ENCODE measurements at places on chromosomes 7 and 10.

- DNase-seq = no peak
Observed at GRCh38 chr7:137371616-137372015, 28.1 kb upstream of the PTN start.

GRCh38 chr7:17031906-17032551, 150.2 kb upstream of the AGR3 start:
- no peak for DNase-seq

GRCh38 chr10:11135709-11136108, 118.0 kb downstream of the CELF2 start:
- no peak for DNase-seq

GRCh38 chr10:114893251-114893650, 44.7 kb upstream of the TRUB1 start:
- DNase-seq = no peak

DNA sequence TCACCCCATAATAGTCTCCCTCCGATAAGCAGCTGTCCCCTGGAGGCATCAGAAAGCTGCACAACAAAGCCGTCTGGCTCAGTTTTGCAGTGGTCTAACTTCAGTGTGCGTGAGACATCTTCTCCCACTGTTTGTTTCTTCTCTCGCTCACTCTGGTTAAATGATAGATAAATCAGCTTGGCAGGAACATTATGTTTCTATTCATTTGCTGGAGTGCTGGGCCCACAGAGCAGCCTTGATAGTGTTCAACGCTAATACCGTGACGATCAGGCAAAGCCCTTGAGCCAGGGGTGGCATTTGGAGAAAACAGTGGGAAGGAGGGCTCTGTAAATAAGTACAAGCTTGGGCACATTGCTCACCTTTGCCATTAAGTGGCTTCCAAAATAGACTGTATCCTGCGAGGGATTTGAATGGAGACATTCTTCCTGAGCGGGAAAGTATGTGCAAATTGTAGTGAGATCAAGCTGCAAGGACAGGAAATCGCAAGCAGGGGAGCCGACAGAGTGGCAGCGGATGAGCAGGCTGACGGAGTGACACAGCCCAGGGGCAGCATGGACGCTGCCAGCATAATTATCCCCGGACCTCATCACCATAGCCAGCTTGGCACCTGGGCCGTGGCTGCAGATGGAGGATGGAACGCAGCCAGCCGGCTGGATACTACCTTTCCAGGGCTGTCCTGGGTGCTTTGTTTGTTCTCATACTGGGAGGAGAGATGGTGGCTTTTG, 256.8 kb upstream of the FZD8 start:
- no peak for DNase-seq

GRCh38 chr10:15155978-15156656, 12.4 kb downstream of the NMT2 start:
- DNase-seq = no peak

- peak; percentile 49 for DNase-seq
Observed at GRCh38 chr7:77651575-77652162, 44.6 kb upstream of the RSBN1L start.

GRCh38 chr10:3805791-3806461, 20.9 kb upstream of the KLF6 start:
- peak; percentile 77 for DNase-seq

GRCh38 chr10:18684953-18685352, 25.7 kb downstream of the ARL5B start:
- no peak for DNase-seq

DNA sequence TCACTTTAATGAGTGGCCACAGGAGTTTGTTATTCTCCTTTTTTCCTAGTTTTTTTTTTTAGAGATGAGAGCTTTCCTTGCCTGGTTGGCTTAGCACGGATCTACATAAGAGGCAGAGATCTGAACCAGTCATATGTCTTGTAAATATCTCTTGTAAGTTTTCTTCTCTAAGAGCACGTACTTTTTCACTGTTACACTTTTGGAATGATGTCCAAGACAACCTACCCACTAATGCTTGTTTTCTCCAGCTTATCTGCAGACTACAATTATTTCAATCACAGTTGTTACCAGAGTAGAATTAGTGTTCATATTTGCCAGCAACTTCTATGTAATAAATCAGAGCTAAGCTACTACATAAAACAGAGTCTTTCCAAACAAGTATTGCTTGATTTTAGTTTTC, 444.6 kb downstream of the KCNMA1 start:
- no peak for DNase-seq

DNA sequence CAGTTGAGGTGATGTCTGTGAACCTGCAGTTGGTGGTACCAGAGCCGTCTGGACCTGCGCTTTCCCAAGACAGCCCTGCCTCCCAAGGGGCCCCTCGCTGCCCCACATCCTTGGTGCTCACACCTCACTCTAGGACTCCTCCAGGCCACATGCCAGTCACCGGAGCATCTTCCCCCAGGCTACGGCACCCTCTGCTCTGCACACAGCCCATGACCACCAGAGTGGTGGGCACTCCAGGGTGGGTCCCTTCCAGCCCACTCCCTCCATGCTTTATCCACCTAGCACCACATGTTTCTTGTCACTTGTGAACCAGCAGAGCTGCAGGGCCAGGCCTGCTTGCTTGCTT, 183.7 kb upstream of the SH2B2 start:
- no peak for DNase-seq

- DNase-seq = no peak
Observed at GRCh38 chr10:5479481-5480161, 19.7 kb downstream of the CALML5 start.

GRCh38 chr7:112022128-112022527, 184.1 kb downstream of the DOCK4 start:
- DNase-seq = no peak

DNA sequence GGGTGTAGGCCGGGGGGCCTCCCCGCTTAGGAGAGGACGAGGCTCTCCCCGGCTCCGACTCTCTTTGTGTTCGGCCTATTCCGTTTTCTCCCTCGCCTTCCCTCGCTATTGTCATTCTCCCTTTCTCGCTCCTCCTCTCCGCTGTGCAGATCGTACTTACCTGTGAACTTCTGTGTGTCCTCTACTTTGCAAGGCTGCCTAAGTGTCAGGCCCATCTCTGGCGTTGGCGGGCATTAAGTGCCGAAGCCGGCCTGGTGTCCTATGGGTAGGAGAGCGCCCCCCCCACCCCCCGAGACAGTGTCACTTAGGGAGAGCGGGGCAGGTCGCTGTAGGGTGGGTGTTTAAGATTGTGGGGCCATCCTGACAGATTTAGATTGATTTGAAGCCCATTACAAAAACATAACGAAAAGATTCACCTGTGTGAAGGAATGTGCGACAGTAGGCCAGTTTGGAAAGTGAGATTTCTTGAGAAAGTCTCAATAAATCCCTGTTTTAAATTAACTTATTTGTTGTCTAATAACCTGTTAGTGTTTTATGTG, 579 bp downstream of the RBM33 start:
- DNase-seq = peak; percentile 56

GRCh38 chr10:106898446-106898845, 266.1 kb downstream of the SORCS1 start:
- no peak for DNase-seq

DNA sequence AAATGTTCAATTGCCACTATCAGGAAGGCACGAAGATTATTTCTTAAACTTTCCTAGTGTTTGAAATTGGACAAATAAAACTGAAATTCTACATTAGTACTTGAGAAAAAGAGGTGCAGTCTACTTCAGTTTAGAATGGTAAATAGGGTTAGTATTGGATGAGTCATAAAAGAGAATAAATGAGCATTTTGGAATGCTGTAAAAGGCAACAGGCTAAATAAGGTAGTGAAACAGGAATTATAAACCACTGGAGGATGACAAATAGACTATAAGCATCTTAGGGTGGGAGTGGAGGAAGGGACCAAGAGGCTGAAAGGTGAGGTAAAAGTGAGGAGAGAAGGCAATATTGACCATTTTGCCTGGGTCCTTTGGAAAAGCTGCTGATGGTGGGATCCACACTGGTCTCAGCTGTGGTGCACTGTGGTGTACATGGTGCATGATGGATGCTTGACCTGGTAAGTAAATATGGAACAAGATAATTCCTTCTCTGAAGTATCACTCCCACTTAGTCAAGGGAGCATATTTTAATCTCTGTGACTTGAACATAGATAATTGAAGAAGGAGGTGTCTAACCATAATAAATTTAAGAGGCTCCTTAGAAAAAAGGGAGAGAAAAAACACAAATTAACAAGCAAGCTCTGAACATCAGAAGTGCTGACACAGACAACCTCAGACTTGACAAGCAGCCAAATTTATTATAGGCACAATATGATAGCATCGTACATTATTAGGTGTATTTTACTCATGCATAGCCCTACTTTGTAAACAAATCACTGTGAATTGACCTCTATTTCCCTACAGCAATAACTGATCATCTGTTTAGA, 76.4 kb upstream of the SCIN start:
- no peak for DNase-seq

DNA sequence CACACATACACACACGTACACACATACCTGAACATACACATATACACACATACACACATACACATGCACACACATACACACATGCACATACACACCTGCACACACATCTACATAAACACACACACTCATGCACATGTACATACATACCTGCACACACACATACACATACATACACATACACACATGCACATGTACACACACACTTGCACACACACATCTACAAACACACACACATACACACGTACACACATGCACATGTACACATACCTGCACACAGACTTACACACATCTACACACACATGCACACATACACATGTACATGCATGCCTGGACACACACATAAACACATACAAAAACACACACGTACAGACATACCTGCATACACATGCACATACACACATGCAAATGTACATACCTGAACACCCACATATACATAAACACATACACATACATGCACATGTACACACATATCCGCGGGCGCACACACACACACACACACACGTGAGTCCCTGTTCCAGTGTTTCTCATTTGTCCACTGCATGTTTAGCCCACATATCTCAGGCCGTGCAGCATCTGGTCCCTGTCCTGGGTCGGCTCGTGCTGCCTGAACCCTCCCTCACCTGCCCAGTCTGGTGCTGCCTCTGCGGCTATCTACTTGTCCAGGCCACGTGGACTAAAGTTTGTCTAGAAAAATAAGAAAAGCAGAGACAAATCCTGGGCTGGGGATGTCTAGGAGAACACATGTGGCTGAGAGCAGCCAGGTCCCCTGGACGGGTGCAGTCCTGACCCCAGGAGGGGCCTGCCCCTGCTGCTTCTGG, 238.7 kb downstream of the TCERG1L start:
- DNase-seq = no peak

GRCh38 chr7:94973844-94974243, 66.5 kb downstream of the PPP1R9A start:
- DNase-seq = no peak

GRCh38 chr10:84012831-84013458, 126.4 kb upstream of the GHITM start:
- no peak for DNase-seq

- DNase-seq = no peak
Observed at GRCh38 chr7:156438011-156438410, 202.6 kb upstream of the RNF32 start.

GRCh38 chr10:92242910-92243671, 47.8 kb downstream of the CPEB3 start:
- DNase-seq = peak; percentile 48

DNA sequence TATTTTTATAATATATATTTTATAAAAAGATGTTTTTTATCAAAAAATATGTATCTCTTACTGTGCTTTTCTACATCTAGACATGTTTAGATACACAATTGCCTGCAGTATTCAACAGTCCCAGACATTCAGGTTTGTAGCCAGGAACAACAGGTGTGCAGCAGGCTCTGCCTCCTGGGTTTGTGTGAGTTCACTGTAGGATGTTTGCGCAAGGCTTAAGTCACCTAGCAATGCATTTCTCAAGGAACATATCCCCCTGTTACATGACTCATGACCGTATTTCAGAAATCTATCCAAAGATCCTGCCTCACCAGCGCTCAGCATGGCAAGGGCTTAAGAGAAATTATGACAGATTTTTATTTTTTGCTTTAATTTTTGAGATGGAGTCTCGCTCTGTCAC, 41.5 kb downstream of the PITRM1 start:
- no peak for DNase-seq

GRCh38 chr10:126930131-126930882, 25.1 kb downstream of the DOCK1 start:
- no peak for DNase-seq

DNA sequence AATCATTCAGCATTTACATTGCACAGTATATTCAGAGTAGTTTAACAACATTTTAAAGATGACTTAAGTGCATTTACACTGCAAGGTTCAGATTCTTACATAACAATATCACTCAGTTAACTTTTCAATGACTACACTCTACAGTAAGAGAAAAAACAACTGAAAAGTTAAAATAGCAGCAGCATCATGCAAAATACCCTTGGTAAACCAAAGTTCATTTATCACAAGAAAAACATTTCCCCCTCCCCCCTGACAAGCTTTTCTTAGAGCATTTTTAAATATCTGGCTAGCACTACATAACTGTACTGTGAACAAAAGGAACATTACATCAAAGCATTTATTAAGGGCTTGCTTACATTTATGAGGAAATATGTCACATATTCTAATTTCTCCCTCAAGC, 179.5 kb upstream of the HGF start:
- no peak for DNase-seq

- DNase-seq = no peak
Observed at GRCh38 chr7:115533785-115534184, 496.8 kb downstream of the TFEC start.

DNA sequence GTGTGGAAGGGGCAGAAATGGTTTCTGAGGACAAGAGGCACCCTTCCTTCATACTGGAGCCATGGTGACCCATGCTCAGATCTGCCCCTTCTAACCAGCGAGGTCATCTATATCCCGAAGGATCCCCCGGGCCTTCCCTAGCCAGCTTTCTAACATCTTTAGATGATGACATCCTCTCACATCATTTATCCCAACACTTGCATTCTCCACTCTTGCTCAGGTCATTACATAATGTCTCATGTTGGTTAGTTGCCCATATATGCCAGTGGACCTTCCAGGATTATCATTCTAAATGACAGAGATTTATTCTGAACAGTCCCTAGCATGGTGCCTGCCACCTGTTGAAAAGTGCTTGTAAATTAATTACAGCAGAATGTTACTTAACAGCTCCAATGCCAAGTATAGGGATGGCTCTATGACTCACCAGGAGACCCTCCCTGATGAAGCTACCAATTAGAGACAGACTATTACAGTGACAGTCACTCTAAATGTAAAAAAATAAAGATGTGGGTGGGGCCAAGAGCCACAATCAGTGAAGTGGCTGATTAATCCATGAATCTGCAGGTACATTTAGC, 22.6 kb upstream of the ABLIM1 start:
- no peak for DNase-seq

Measured in CD4-positive, alpha-beta T cell treated with Interleukin-6 for 4 hours (primary cell).